Activated T-cell treated with anti-CD3 and anti-CD28 coated beads for 48 hours (primary cell): ENCODE measurements at places on chromosomes 2 and 18.

DNA sequence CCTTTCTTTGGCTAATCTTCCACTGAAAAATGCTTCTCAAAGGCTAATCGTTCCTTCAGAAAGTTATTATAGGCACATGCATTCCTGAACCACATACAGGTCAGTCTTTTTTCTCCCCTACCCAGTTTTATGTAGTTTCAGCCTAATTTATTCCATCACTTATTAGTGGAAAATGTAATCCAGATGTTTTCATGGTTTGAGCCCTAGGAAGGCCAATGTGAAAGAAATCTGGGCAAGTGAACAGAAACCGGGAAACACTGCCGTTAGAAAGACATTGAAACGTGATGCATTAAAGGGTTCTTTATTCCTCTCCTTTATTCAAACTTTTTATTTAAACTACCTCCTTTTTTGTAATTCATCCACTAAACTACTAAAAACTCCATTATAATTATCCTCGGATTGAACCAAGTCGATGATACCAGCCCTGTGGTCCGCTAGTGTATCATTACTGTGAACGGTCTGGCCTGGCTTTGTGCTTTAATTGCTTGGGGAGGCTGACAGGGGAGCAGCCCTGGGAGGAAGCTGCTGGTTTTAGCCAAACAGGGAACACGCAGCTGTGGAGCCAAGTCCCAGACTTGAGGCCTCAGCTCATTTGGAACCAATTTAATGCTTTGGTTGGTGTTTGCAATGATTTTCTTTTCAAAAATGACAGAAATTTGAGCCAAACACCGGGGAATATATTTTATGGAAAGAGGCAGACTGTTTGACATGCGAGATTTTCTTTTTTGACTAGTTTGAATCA is 149.2 kb downstream of the ARHGAP28 start:
- no peak for DNase-seq

DNA sequence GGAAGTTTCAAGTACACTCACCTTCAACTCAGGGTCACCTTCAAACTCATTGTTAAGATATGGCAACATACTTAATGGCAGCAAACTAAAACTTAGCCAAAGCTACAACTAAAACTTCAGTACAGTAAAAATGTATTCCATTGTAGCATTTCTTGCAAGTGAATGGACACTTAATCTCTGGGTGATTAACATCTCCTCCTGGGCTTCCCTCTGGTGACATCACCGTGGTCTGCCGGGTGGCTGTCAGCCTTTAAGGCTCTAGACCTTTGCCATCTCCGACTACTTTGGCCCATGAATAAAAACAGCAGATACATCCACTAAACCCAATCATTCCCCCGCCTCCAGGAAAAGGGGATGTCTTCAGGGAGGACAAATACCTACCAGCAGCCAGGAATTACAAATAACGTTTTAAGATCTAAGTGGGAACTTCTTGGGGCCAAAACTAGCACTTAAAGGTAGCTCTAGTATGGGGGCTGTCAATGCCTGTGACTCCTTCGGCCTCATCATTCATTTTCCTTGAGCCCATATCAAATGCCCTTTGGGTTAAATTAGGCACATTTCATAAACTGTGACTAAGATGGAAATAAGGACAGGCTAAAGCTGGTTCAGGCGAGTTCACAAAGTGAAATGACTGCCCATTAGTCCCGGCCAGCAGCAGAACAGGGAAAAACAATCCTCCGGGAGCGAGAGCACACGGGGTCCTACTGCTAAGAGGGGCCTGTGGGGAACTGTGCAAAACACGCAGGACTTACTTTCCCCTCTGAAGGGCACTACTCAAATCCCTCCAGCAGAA is 1.1 kb downstream of the TFCP2L1 start:
- no peak for DNase-seq

- DNase-seq, result no peak
Measured at GRCh38 chr2:202762556-202762955, 109.0 kb downstream of the ICA1L start.

- no peak for DNase-seq
Measured at GRCh38 chr2:1295740-1296139, 117.5 kb upstream of the TPO start.

GRCh38 chr2:46097714-46098480 is 199.3 kb upstream of the EPAS1 start:
- no peak for DNase-seq

DNA sequence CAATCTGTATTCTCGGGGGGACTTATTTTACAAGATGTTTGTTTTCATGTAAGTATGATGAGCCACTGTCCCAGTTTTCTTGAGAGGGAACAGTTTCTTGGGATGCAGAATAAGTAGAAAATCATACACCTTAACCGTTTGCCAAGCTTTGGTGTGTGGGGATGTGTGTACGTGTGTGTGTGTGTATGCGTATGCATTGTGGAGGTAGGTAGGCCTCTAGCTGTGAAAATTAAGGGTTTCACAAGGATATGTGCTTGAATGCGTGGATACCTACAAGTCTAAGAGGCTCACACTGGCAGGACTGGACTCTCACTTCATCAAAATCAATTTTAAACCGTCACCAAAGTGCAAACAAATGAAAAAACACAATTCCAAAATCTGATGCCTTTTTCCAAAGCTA is 204.2 kb upstream of the RBMS1 start:
- no peak for DNase-seq

DNA sequence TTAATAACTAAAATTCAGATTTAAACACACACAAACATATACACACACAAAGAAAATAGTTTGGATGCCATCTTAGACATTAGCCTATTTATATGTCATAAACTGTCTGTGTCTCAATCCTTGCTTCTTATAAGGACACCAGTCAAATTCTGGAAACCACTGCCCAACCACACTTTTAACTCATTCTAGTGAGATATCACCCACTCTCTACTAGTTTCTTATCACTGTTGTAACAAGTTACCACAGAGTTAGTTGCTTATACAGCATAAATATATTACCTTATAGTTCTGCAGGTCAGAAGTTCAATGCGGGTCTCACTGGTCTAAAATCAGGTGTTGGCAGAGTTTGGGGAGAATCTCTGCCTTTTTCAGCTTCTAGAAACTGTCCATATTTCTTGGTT is 239.1 kb downstream of the MTX2 start:
- no peak for DNase-seq

GRCh38 chr2:183495589-183496267 is 371.5 kb downstream of the NUP35 start:
- no peak for DNase-seq

GRCh38 chr2:30259071-30259470 is 27.7 kb downstream of the LBH start:
- no peak for DNase-seq

DNA sequence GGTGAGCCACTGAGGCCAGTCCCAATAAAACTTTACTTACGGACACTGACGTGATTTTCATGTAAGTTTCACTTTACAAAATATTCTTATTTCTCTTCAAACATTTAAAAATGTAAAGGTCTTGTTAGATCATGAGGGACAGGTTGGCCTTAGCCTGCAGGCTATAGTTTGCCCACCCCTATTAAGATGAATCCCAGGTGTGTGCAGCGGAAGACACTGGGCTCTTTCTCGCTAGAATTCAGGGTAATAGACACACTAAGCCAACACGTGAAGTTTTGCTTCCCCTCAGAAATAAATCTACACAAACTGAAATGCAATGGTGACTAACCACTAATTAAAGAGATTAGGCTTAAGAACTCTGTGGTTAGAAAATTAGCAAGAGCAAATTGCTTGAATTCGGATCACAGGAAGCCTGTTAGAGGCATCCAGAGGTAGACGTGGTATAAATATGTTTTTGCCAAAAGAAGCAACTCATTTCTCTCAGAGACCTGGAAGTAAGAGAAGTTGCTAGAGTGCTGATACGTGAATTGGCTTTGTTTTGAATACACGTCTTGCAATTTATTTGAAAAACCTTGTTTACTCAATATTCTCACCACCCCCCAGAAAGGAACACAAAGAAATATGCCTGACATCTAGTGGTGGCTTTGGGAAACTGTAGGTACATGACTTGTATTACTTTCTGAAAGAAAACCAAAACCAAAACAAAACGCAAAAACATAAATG is 151.6 kb downstream of the DTNB start:
- DNase-seq, result no peak

- no peak for DNase-seq
Measured at GRCh38 chr2:173171321-173171720, 95.7 kb downstream of the MAP3K20 start.

GRCh38 chr18:58025205-58025604 is 18.8 kb upstream of the NEDD4L start:
- no peak for DNase-seq

- DNase-seq, result no peak
Measured at GRCh38 chr18:57930476-57930875, 113.5 kb upstream of the NEDD4L start.

GRCh38 chr2:199466692-199467065 is 8.9 kb upstream of the SATB2 start:
- DNase-seq, result no peak

- DNase-seq, result no peak
Measured at GRCh38 chr2:48050711-48051110, 144.4 kb upstream of the FBXO11 start.

GRCh38 chr2:18149660-18150246 is 271.3 kb downstream of the KCNS3 start:
- no peak for DNase-seq

DNA sequence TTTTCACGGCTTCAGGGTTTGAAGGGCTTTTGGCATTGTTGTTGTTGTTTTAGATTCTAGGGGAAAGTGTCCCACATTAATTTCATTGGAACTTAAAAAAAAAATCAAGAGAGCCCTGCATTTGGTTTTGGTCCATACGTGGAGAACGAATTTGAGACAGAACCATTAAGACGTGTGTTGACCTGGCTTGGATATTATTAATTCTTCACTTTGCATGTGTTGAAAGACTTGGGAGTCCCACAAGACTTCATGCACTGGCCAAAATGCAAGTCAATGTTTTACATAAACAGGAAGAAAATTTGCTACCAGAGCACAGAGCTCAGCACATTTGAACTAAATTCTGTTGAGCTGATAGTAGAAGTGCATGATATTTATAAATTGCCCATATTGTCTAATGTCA is 761.2 kb upstream of the ACVR2A start:
- DNase-seq, result no peak

DNA sequence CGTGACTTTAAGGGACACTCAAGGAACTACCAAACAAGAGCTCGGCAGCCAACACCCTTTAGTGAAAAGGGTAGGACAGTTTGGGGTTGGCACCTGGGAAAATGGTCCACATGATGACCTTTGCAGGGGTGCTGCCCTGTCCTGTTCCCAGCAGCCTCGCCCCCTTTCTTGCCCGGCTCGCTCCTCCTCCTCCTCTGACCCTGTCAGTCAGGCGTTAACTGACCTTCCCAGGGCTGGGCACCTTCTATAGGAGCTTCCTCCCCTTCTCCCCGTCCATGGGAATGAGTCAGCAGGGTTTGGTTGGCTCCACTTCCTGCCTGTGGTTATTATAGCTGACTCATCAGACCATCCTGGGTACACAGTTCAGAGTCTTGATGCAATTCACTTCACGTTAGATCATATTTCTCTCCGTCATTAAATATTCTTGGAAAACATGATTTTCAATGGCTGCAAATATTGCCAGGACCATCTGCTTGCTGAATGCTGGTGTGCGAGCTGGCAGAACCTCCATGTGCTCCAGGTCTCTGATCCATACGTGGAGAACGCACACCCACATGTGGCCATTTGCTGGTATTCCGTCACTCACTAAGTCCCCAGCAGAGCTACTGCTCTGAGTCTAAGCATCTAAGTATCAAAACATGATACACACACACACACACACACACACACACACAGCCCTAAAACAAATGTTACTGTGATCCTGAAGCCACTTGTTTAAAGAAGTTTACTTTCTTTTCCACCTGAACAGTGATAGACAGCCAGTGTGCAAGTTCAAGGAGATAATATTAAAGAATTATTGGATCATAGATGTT is 185.0 kb downstream of the ANAPC1 start:
- DNase-seq, result peak; percentile 43

DNA sequence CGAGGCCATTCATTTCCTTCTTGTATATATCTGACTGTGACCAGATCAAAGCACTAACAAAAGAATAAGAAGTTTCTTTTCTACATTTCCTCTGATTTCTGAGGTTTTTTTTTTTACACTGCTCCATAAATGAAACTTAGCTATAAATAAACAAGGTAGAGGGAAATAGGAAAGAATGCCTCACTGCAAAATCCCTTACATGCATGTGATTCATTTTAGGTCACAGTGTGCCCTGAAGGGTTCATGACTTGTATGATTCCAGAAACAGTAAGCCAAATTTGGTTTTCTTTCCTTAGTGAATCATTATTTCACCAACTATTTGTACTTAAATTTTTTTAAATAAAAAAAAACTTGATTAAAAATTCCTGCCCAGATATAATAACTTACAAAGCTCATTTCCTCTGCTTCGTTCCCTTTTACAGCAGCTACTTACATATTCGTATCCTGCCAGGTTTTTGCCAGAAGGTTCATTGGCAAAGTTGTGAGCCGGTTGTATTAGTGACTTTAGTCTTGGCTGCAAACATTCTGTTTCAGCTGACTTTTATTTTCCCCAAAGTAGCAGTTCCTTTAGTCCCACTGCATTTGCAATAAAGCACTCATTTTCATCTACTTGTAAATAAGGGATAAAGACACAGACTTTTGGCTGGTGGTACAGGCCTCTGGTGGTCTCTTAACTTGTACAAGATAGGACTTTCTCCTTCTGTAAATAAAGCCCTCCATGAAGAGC is 58.6 kb downstream of the LRP2 start:
- no peak for DNase-seq

DNA sequence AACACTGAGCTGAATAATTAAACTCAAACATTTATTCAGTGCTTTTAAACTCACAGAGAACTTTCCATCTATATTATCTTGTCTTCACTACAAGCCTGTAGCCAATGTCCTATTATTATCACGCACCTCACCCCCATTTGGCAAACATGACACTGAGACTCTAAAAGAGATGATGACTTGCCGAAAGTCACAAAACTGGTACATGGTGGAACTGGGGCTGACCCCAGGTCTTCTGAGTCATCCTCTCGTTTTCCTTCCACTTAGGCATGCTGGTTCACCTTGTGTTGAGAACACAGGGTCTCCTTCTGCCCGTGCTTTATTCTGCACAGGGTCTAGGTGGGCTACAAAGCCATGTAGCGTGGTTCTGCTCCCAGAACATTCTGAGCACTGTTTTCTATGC is 230.0 kb upstream of the MGAT5 start:
- DNase-seq, result no peak

GRCh38 chr2:78979380-78980151 is 45.9 kb upstream of the REG3G start:
- no peak for DNase-seq

- DNase-seq, result peak; percentile 29
Measured at GRCh38 chr18:36354989-36355388, 57.5 kb downstream of the FHOD3 start.

GRCh38 chr2:216132585-216132984 is 23.4 kb downstream of the XRCC5 start:
- no peak for DNase-seq

DNA sequence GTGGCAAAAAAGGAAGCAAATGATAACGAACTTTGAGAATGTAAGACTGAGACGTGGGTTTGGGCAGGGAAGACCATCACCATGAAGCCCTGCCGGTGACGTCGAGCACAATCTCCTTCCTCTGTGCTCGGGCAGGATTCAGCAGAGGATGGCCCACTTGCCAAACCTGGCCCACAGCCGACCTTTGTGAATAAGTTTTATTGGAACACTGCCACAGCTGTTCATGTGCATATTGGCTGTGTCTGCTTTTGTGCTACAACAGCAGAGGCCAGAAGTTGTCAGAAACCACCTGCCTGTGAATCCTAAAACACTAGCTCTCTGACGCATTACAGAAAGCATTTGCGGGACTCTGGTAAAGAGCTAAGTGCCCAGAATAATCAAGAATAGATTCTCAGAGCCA is 223.9 kb downstream of the MYT1L start:
- DNase-seq, result no peak
